ENCODE measurements at places on chromosomes 2 and 18.

- no peak for DNase-seq
These were observed 84.9 kb downstream of the SCN1A start for GRCh38 chr2:166042768-166043390.

- DNase-seq: peak; percentile 97
These were observed at the start of gene PDIA6 for GRCh38 chr2:10812362-10813162. Gene PDIA6 (minus strand): TSS chr2:10812785. CDS start chr2:10812696, 89 bp downstream.

GRCh38 chr2:30149513-30149912 is 2.7 kb downstream of the YPEL5 start:
- DNase-seq: no peak

DNA sequence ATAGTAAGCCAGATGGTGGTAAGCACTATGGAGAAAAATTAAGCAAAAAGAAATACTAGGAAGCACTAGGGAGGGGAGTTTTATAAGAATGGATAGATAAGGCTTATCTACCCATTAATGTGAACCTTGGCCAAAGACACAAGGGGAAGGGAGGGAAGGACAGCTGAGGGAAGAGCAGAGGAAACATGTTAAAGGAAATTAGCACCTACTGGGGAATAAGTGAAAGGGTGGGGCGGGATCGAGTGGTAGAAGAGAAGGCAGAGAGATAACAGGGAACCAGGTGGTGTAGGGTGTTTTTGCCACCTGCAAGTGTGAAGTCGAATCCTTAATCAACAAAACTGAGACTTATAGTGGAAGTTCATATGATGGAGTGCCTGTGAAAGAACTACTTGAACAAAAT is 1.7 kb downstream of the UNC80 start:
- no peak for DNase-seq

DNA sequence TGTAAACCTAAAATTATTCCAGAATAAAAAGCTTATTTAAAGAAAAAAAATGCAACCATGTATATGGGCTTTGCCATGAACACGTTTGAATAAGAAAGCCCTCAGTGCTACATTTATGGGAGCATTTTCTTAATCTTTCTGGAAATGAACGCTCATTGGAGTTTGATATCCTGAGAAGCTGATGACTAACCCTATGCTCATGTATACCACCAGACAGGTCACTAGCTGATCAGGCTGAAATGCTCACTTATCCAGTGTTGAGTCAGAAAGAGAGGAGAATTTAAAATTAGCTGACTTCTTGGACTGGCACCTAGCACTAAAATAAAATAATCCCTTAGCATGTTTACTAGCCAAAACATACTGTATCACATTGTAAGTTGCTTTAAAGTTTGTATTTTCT is 254.9 kb upstream of the SIX3 start:
- peak; percentile 12 for DNase-seq

DNA sequence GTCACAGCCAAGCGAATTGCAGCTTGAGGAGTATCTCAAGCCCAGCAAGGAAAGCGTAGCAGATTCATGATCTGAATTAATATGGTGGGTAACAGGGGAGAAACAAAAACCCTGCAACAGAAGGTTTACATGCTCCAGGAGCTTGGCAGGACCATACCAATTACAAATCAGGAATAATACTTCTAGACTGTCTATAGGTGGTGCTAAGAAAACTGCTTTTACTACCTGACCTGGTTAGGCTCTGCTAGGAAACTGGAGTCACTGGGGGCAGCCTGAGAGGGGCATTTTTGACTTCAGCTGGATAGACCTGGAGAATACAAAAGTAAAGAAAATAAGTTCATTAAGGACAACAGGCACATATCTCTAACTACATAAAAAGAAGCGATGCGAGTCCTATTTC is 24.6 kb upstream of the SPOPL start:
- no peak for DNase-seq

- no peak for DNase-seq
These were observed 118.4 kb downstream of the ARL4C start for GRCh38 chr2:234378440-234378839.

DNA sequence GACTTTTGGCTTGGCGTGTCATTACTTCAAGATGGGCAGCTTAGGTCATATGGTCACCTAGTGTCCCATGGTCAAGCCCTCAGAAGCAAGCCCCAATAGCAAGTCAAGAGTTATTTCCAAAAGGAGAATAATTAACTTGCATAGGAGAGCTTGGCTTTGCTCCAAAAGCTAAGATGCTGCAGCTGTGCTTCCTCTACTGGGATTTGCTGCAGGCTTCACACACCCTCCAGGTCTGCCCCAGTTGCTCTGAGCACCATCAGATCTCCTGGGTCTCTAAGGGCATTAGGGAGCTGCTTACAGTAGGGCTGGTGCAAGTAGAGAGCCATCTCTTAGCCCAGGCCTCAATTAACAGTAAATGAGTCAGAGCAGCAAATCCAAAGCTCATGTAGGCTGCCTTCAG is 46.6 kb downstream of the THUMPD2 start:
- DNase-seq: no peak

GRCh38 chr2:111034606-111035005 is 86.1 kb upstream of the BCL2L11 start:
- no peak for DNase-seq

GRCh38 chr18:80176334-80177073 is 67.4 kb downstream of the ADNP2 start:
- DNase-seq: no peak

DNA sequence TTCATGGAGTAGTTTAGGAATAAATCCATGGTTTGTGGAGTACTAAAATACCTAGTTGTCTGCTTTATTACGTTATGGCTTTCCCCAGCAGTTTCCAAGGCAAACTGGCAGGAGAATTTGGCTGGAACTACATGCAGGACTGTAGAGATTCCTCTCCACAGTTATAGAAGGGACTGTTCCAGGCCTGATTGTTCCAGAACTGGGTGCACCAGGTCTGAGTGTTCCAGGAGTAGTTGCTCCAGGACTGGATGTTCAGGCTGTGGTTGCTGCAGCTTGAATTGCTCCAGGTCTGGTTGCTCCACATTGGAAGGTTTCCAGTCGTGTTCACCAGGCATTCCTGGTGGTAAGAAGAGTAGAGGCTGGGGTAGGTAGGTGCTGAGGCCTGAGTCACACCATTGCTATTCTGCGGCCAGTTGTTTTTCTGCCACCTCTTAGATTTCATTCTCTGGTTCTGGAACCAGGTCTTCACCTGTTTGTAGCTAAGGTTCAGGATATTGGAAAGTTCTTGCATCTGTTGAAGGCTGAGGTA is 28.1 kb downstream of the SGPP2 start:
- DNase-seq: no peak

GRCh38 chr2:16165518-16166326 is 225.4 kb downstream of the MYCN start:
- no peak for DNase-seq

DNA sequence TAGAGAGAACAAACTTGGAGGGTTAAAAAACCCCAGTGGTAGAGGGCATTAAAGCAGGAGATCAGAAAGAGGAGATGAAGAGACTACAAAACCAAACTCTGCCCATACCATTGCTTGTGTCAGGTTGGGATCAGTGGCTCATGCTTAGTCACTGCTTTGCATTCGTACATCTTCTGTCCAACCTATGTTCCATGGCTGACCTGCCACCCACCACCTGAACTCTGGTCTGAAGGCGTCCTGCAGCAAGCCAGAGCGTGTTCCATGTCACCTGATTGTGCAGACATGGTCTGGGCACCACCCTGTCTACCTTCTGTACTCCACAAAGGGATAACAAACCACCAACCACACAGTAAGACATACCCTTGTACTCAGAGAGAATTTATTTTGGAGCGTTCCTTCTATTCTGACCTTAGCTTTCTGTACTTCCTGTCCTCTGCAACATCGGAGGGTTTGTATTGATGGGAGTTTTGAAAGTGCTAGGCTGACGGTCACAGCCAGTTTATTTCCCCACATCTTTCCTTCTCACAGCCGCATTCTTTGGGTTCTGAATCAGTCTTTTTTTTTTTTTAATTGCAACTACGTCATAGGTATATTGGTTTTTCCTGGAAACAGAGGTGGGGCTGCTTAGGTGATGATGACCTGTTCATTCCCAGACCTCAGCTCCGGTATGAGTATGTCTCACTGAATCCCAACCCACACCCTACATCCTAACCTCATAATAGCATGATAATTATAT is 88.3 kb downstream of the SOWAHC start:
- DNase-seq: no peak

DNA sequence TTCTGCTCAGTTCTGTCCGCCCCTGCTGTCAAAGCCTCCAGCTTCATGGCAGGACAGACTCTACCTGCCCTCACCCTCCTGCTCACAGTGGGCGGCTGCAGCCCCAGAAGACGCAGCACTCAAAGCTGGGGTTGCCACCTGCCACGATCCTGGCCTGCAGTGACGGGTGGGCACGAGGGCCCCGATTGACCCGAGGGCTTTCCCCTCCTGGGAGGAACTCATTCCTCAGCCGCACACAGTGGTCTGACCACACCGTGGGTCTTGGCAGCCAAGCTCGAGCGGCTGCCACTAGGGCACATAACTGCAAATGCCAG is 47.1 kb downstream of the HS6ST1 start:
- DNase-seq: no peak

- no peak for DNase-seq
These were observed 22.9 kb upstream of the CAVIN2 start for GRCh38 chr2:191869781-191870180.

- no peak for DNase-seq
These were observed 15.5 kb downstream of the EMX1 start for GRCh38 chr2:72932805-72933204.

GRCh38 chr2:106058469-106059137 is 135.5 kb downstream of the UXS1 start:
- no peak for DNase-seq

GRCh38 chr2:133568172-133568571 is at the start of gene NCKAP5:
Gene NCKAP5 (minus strand): TSS chr2:133568463. CDS start chr2:133517526, 50,937 bp downstream.
- no peak for DNase-seq

- no peak for DNase-seq
These were observed 9.4 kb downstream of the MTERF4 start for GRCh38 chr2:241092677-241093076.

GRCh38 chr2:201798252-201798913 is 8.0 kb upstream of the CDK15 start:
- DNase-seq: peak; percentile 73

GRCh38 chr18:11512096-11513025 is 97.0 kb upstream of the SLC35G4 start:
- DNase-seq: no peak

GRCh38 chr2:41972819-41973218 is 75.0 kb upstream of the PKDCC start:
- no peak for DNase-seq

DNA sequence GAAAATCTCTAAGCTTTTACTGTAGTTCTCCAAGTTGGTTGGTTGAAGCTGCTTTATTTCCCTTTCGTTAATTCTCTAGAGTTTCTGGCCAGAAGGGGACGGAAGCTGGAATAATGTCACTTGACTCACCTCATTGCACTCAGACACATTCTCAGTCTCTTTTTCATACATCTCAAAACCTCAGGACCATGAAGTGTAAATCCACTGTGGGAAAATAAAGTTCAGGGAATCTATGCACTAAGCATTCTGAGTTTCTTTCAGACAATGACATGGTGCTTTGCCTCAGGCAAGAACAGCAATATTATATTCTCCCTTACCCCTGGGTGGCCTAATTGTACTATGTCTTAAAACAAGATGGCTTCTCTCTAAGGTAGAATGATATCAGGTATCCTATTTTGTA is 167.8 kb downstream of the PRPF40A start:
- DNase-seq: no peak

GRCh38 chr2:114507744-114508143 is 65.3 kb downstream of the DPP10 start:
- no peak for DNase-seq

- no peak for DNase-seq
These were observed 40.5 kb upstream of the SIX2 start for GRCh38 chr2:45049569-45050336.

DNA sequence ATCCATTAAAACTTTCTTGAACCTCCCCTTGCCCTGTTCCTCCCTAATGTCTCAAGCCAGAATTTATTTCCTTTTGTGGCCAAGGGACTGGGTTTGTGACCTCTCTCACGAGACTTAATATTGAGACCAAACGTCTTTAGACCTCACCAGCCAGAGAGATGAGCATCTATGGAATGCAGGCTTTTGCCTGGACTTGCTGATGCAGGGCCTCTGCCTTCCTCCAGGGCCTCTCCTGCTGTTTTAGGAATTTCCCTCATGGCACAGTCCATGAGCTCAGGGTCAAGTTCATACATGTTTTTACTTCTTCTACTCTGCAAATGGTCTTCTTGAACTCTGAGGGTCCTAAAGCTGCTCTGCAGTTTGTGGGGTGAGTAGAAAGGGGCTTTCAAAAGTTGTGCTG is 22.3 kb downstream of the IL1B start:
- DNase-seq: no peak

- no peak for DNase-seq
These were observed 110.2 kb upstream of the RBBP8 start for GRCh38 chr18:22822841-22823508.

DNA sequence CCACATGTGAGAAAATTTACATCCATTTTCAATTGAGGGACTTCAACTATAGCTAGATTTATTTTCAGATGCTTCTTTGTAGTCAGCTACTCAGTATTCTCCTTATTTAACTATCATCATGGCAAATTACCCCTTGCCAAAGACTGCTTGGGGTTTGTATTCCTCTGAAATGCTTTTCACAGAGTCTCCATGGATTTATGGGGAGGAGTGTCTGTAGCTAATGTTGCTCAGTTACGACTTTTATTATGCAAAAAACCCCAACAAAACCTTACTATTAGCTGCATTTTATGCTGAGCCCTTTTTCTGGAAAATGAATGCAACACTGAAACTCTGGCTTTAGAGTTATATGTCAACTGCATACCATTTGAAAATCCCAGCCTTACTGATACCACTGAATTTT is 78.6 kb downstream of the RFTN2 start:
- no peak for DNase-seq

DNA sequence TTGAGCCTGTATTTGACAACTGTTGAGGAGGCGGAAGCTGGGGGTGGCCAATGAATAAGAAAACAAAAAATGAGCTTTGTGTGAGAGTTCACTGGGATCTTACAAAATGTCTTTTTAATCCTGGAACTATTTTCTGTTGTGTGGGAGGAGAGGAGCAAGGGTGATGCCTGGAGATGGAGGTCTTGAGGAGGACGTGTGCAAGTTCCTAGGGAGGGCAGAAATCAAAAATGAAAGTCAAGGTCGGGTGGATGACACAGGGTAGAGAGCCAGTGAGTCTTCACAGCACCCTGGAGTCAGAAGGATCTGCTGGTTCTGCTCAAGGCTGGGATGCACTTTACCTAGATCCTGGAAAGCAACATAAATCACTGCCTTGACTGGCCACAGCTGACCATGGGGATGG is 180.3 kb upstream of the PKDCC start:
- DNase-seq: no peak

DNA sequence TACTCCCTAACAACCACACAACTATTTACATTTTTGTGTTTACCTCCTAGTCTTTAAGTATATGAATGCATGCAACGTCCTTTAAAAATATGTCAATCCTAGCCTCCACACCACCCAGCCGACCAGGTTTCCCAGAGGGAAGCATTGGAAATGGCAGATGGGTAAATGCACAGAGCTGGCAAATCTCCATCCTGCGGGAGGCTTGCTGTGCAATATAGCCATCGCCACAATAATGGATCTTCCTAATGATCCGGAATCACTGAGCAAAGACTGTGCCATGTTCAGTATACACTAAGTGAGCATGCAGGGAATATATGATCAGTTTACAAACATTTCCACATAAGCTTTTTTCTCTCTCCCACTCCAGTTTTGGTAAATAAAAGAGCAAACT is 131.8 kb downstream of the NEDD4L start:
- no peak for DNase-seq

GRCh38 chr2:207257251-207258250 is 91.8 kb upstream of the KLF7 start:
- no peak for DNase-seq
